ENCODE measurements at places on chromosomes 1 and 21.

- DNase-seq = peak; percentile 88
Observed at GRCh38 chr1:189782295-189782694, 695.4 kb downstream of the BRINP3 start.

DNA sequence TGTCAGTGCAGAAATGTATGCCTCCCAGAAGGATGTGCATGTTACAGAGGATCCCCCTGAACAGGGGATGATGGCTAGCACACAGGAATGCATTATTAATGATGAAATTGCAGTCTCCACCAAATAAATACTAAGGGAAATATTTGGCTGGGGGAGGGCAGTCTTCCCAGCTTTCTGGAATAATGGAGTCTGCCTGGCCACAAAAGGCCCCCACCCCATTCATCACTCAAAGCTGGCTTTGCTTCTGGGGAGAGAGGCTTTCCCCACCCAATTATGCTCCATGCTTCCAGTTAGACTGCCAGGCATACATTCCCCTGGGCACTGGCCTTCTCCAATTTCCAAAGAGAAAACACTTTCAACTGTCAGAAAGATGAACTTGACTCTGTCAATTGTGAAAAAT, 302.7 kb downstream of the SIPA1L2 start:
- no peak for DNase-seq

DNA sequence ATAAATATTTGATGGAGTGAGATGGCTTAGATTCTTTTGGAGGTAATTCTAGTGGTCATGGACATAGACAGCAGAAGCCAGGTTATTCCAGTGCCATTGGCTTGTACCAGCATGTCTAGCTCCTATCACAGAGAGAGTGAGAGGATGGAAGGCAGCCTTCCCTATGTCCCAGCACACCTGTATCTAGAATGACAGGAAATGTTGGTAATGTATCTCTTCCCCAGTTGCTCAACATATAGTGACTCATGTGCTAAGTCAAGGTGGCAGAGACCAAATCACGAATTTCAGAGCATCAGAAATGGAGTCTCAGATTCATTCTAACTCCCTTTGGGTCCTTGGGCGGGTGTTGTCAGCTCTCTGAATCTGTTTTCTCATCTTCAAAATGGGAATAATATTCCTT, 28.4 kb downstream of the METTL13 start:
- DNase-seq = no peak

DNA sequence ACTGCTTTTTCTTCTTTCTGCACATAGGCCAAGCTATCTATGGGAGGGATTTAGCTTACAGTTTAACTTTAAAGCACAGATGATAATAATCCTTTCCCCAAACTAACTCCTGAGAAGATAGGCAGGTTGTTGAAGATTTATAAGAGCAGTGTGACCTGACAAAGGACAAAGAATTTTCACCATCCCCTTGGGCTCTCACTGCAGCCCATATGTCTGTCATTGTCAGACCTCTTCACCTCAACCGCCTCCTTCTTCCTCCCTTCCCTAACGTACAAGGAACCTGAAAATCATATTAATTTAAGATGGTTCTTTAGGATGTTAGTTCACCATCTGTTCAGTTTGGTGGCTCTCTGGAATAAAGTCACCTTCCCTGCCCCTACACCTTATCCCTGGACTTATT, 5.0 kb downstream of the RNU1-2 start:
- DNase-seq = no peak

GRCh38 chr1:160149233-160149632, 2.2 kb upstream of the ATP1A4 start:
- no peak for DNase-seq

GRCh38 chr1:204151552-204152309, at the start of gene ETNK2:
Gene ETNK2, minus strand, starts transcription at chr1:204152044. Its CDS starts 192 bp downstream, at chr1:204151852.
- DNase-seq = peak; percentile 66

DNA sequence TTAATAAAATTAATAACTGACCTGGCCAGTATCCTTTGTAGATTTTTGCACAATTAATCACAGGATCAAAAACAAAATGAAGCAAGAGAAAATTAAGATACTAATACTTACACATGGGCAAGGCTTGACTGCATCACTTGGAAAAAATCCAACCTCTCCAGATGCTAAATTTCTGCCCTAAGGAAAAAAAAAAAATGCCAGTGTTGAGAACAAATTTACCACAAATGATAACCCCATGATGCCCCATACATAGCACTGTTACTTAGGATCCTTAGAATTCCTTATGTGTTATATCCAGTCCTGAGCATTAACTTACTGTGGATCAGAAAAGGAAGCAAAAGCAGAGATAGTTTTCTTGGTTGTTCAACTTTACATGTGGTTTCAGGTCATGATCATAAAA, 347.5 kb downstream of the VAV3 start:
- peak; percentile 43 for DNase-seq

DNA sequence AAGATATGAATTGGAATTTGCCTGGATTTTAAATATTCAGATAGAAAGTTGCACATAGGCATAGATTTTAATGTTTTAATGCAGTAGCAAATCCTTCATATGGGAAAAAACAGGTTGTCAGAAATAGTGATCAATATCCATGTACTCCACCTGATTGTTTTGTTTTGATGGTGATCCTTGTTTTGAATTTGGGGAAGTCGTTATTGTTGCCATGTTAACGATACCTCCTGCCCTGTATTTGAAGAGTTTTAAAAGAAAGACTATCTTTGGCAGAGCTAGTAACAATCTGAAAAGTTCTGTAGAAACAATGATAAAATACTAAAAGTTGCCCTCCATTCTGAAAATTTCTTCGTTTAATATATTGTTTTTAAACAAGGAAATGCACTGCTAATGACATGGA, 1.1 kb downstream of the CEP350 start:
- no peak for DNase-seq

GRCh38 chr1:108570998-108571401, 11.1 kb downstream of the EEIG2 start:
- no peak for DNase-seq

DNA sequence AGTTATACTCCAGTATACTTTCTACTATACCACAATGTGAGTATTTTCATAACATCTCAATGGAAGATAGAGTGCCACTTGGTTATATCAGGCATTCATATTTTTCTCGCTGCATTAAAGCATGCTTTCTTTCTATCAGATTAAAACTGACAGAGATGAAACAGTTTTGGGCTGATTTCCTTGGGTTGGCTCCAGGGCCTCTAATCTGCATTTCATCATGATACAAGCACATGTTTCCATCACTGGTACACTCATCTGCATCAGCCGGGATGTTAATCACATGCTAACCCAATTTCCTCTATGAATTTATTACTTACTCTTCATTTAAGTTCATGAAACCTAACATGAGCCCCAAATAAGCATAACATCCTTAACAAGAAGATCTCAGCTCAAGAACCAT, 289.0 kb upstream of the DAB1 start:
- no peak for DNase-seq

Data from NCI-H2171 (cell line).